ENCODE measurements at places on chromosomes 1 and 21. TPM values are rescaled to one million over a fixed set of nuclear protein-coding genes. Genes with fewer than 3 reads are reported as not detected.

ANKRD34A gene
- 2.2 TPM for total RNA-seq

DNA sequence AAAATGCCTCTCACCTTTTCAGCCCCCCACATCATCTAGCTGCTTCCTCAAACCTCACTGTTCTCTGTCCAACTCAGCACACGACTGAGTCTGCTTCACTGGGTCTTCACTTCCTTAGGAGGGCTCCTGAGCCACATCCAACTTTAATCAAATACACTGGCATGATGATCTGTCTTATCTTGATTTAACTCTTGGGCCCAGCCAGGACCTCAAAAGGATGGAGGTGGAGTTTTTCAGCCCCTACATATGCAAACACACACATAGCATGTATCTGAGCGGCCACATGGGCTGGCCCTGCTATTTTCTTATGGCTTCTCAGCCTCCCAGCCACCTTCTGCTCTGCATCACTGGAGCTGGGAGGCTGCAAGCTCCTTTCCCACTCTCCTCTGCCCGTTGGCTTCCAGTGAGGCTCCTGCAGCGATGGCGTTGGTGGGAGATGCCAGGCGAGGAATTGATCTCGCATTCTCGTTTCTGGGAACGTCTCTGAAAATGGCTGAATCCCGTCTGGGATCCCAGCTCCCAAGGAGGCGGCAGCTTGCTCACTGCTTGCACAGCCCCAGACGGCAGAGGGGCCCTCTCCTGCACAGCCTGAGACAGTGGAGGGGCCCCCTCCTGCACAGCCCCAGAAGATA, 1.8 kb upstream of the PRXL2B start:
- H3K4me3 ChIP-seq, result peak overlapping the region; percentile 88
- peaks cover 13% of the 10 kb centered on the region for H3K4me1 ChIP-seq

- no peak overlapping the region for H3K4me3 ChIP-seq
- no peaks in the 10 kb centered on the region for H3K27me3 ChIP-seq
- DNase-seq, result no peak
- no peaks in the 10 kb centered on the region for H3K36me3 ChIP-seq
- H3K27ac ChIP-seq, result no peak overlapping the region
- no peaks in the 10 kb centered on the region for H3K4me1 ChIP-seq
Observed at GRCh38 chr1:201253906-201254624, 29.2 kb upstream of the PKP1 start.

DNA sequence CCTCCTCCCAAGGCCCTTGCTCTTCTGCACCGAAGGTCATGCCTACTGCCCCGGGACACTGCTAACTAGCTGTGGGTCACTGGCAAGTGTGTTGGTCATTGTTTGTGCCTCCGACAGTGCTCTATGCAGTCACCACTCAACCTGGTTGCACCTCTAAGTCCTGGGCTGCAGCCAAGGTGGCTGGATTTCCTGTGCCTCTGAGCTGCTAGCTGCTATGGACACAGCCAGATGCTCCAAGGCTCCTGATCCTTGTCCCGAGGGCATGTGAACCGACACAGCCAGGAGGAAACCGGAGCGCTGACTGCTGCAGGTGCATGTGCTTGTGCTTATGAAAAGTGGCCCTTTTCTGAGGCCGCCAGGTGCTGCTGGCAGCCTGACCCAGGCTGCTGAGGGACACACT, 14.7 kb upstream of the SPOCD1 start:
- no peaks in the 10 kb centered on the region for H3K27me3 ChIP-seq
- no peaks in the 10 kb centered on the region for H3K4me1 ChIP-seq
- no peak overlapping the region for H3K27ac ChIP-seq
- no peak overlapping the region for H3K4me3 ChIP-seq
- no peaks in the 10 kb centered on the region for H3K36me3 ChIP-seq
- DNase-seq, result no peak

DNA sequence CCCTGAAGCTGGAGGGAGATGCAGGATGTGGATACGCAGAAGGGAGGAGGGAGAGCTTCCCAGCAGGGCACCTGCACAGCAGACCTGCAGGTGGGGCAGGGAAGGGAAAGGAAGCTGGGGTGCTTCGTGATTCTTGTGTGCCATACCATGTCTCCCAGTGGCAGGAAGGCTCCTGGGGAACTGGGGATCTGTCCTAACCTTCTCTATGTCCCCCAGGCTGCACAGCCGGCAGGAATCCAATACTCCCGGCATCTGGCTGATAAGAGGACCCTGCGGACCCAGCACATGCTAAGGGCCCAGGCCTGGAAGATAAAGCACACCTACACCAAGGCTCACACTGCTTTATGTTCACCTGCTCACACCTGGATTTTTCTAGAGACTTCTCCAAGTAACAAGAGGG, 79.4 kb downstream of the ITPKB start:
- no peak overlapping the region for H3K27ac ChIP-seq
- no peaks in the 10 kb centered on the region for H3K36me3 ChIP-seq
- no peak overlapping the region for H3K4me3 ChIP-seq
- peaks cover 42% of the 10 kb centered on the region for H3K4me1 ChIP-seq
- DNase-seq, result no peak
- no peaks in the 10 kb centered on the region for H3K27me3 ChIP-seq

COG2 gene
- 53.9 TPM for total RNA-seq

ADAM30 gene
- not detected for total RNA-seq

- H3K4me3 ChIP-seq, result no peak overlapping the region
- H3K27ac ChIP-seq, result no peak overlapping the region
- no peak for DNase-seq
Observed at GRCh38 chr1:201334325-201335173, 42.9 kb downstream of the TNNT2 start.

GRCh38 chr1:114218361-114219171, 64.9 kb upstream of the SYT6 start:
- H3K27me3 ChIP-seq, result no peaks in the 10 kb centered on the region
- DNase-seq, result no peak
- no peak overlapping the region for H3K27ac ChIP-seq
- H3K4me3 ChIP-seq, result no peak overlapping the region
- H3K4me1 ChIP-seq, result peaks cover 9% of the 10 kb centered on the region

DNA sequence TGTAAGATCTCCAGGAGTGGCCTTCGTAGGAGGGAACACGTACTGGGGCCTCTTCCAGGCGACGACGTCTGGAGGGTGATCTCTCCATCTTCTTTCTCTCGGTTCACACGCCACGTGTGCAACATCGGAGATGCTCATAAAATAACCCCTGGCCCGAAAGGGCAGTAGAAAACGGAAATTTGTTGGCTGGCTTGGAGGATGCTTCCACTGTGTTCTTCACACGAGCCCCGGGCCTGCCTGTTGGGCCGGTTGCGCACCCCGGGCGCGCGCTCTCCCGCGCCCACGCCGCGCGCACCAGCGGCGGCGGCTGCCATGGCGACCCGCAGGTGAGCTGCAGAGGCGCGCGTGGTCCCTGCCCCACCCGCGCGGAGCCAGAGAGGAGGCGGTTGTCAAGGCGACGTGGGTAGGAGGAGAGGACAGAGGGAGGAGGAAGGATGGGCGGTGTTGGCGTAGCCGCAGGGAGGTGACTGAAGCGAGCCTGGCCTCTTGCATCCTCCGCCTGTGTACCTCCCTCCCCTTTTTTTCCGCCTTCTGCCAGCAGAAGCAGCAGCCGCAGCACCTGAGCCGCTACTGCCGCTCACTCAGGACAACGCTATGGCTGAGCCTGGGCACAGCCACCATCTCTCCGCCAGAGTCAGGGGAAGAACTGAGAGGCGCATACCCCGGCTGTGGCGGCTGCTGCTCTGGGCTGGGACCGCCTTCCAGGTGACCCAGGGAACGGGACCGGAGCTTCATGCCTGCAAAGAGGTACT, at the start of gene ELAPOR1:
ELAPOR1 (plus strand) TSS at position 526 of the 752 bp plus-strand sequence; CDS start at position 595, 69 bp downstream.
- no peak within 1 kb of the TSS for H3K27ac ChIP-seq
- H3K4me1 ChIP-seq, result peaks cover 11% of the 10 kb centered on the region
- no peaks in the 10 kb centered on the region for H3K36me3 ChIP-seq
- H3K27me3 ChIP-seq, result peaks cover 54% of the 10 kb centered on the region

CENPS gene
- 8.6 TPM for total RNA-seq

CNR2 gene
- not detected for total RNA-seq

- H3K27me3 ChIP-seq, result no peaks in the 10 kb centered on the region
- H3K27ac ChIP-seq, result peak overlapping the region; percentile 50
- peaks cover 11% of the 10 kb centered on the region for H3K4me1 ChIP-seq
- DNase-seq, result peak; percentile 24
- no peak overlapping the region for H3K4me3 ChIP-seq
Observed at GRCh38 chr1:17670587-17671313, 84.4 kb upstream of the ACTL8 start.

AUNIP gene
- 24.1 TPM for total RNA-seq

DNA sequence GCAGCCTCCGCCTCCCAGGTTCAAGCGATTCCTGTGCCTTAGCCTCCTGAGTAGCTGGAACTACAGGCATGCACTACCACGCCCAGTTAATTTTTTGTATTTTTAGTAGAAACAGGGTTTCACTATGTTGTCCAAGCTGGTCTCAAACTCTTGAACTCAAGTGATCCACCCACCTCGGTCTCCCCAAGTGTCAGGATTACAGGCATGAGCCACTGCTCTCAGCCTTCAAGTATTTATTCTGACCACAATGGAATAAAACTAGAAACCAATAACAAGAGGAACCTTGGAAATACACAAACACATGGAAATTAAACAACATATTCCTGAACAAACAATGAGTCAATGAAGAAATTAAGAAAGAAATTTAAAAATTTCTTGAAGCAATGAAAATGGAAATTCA, 32.7 kb upstream of the DR1 start:
- H3K4me3 ChIP-seq, result no peak overlapping the region
- no peak overlapping the region for H3K27ac ChIP-seq
- no peak for DNase-seq
- no peaks in the 10 kb centered on the region for H3K27me3 ChIP-seq

GJB5 gene
- total RNA-seq, result 0.50 TPM

TXNDC12 gene
- 60.9 TPM for total RNA-seq

- no peaks in the 10 kb centered on the region for H3K36me3 ChIP-seq
- no peaks in the 10 kb centered on the region for H3K27me3 ChIP-seq
- H3K4me3 ChIP-seq, result no peak overlapping the region
Observed at GRCh38 chr1:36530791-36531190, 48.1 kb upstream of the CSF3R start.

TIAM1 gene
- total RNA-seq, result 20.0 TPM

FNDC10 gene
- total RNA-seq, result 15.1 TPM

DNA sequence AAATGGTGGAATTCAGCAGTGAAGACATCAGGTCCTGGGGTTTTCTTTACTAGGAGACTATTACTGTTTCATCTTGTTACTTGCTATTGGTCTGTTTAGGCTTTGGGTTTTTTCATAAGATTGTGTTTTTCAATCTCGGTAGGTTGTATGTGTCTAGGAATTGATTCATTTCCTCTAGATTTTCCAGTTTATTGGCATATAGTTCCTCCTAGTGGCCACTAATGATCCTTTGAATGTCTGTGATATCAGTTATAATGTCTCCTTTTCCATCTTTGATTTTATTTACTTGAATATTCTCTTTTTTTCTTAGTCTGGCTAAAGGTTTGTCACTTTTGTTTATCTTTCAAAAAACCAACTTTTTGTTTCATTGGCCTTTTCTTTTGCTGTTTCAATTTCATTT, 233.0 kb downstream of the RWDD3 start:
- peak; percentile 11 for DNase-seq
- peaks cover 6% of the 10 kb centered on the region for H3K36me3 ChIP-seq
- H3K27ac ChIP-seq, result no peak overlapping the region
- H3K27me3 ChIP-seq, result no peaks in the 10 kb centered on the region
- H3K4me1 ChIP-seq, result no peaks in the 10 kb centered on the region

APOBEC4 gene
- total RNA-seq, result not detected

ARTN gene
- 10.4 TPM for total RNA-seq

DNA sequence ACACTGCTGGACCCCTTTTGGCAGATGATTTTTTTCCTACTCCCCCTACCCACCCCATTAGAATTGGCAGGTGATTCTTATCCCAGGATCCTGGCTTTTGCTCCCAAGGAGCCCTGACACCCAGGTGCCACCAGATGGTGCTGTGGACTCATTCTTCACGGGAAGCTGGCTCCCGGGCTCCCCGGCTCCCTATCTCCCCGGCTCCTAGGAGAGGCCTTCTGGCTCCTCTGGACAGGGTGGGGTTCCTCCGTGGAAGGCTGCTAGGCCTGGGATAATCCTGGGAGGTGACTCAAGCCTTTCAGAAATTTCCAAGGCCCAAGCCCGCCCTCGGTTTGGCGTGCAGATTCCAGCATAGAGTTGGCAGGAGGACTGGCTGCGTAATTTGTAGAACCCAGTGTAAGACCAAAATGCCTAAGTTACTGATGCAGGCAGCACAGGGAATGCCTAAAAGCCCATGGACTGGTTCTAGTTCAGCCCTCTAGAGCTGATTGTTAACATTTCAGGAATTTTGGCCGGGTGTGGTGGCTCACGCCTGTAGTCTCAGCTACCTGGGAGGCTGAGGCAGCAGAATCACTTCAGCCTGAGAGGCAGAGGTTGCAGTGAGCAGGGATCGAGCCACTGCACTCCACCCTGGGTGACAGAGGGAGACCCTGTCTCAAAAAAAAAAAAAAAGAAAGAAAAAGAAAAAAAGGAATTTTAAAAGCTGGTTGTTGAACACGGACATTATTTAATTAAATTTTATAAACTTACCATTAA, 6.8 kb upstream of the BSDC1 start:
- H3K36me3 ChIP-seq, result no peaks in the 10 kb centered on the region
- DNase-seq, result peak; percentile 93
- H3K27me3 ChIP-seq, result no peaks in the 10 kb centered on the region
- no peak overlapping the region for H3K4me3 ChIP-seq
- H3K4me1 ChIP-seq, result no peaks in the 10 kb centered on the region
- no peak overlapping the region for H3K27ac ChIP-seq

DNA sequence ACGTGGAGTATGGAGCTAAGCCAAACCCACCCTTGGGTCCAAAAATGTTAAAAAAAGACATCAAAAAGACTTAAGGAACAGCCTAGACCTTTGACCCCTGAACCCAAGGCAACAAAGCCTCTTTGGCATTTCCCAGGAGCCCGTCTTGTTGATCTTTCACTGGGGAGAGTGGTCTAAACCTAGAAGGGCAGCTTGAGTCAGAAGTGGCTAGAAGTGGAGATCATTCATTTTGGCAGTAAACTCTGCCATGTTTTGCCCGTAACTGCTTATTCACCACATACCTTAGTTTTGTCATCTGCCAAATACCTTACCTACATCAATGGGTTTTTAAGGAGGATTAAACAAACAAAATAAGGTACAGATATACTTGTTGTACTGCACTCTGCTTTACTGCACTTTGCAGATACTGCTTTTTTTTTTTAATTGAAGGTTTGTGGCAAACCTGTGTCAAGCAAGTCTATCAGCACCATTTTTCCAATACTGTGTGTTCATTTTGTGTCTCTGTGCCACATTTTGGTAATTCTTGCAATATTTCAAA, 1.7 kb upstream of the CTSE start:
- H3K36me3 ChIP-seq, result no peaks in the 10 kb centered on the region
- DNase-seq, result no peak
- no peaks in the 10 kb centered on the region for H3K4me1 ChIP-seq
- H3K27me3 ChIP-seq, result no peaks in the 10 kb centered on the region
- H3K27ac ChIP-seq, result no peak overlapping the region
